H9 (cell line): ENCODE measurements at places on chromosomes 3 and 15. TPM values are rescaled to one million over a fixed set of nuclear protein-coding genes. Genes with fewer than 3 reads are reported as not detected.

DNA sequence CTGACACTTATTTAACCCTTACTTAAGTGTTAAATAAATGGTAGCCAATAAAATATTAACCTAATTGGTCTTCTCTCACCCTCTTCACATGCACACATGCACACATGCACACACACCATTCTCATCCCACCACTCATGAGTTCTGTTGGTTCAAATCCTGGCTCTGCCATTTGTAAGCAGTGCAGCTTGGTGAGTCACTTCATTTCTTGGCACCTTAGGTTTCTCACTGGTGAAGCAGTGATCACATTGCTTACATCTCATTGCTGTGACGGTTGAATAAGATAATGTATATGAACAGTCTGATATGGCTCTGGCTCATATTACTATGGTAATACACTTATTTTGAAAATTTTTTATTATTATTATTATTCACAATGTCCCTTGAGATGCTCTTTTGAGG is 33.8 kb downstream of the RIOX2 start:
- H3K4me1 ChIP-seq, result no peaks in the 10 kb centered on the region
- peaks cover 7% of the 10 kb centered on the region for H3K36me3 ChIP-seq
- H3K27me3 ChIP-seq, result no peaks in the 10 kb centered on the region
- H3K4me3 ChIP-seq, result no peak overlapping the region

DNA sequence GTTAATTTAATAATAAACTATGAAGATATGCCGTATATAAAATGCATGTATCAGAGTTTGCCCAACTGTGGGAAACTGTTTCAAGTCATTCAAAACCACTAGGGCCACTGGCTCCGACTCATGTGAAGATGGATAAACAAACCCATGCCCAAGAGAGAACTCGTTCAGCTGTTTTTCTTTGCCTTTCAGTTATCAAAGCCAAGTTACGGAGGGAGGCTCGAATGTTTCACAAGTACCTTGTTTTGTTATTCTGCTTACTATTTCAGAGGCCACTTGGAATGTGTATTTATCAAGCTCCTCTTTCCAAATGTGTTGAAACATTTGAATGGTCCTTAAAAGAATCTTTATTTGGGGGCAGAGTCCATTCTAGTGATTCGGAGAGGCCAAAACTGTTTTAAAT is 82.1 kb downstream of the DUT start:
- H3K27me3 ChIP-seq, result no peaks in the 10 kb centered on the region
- H3K4me3 ChIP-seq, result no peak overlapping the region
- DNase-seq, result no peak
- H3K36me3 ChIP-seq, result no peaks in the 10 kb centered on the region
- no peak overlapping the region for H3K27ac ChIP-seq

- H3K27ac ChIP-seq, result no peak overlapping the region
- H3K4me1 ChIP-seq, result no peaks in the 10 kb centered on the region
- H3K36me3 ChIP-seq, result no peaks in the 10 kb centered on the region
Observed at GRCh38 chr15:48021336-48022086, 99.3 kb upstream of the SLC24A5 start.

- H3K27ac ChIP-seq, result no peak overlapping the region
- H3K36me3 ChIP-seq, result no peaks in the 10 kb centered on the region
- H3K27me3 ChIP-seq, result no peaks in the 10 kb centered on the region
Observed at GRCh38 chr3:143216709-143217182, 97.2 kb downstream of the CHST2 start.

DNA sequence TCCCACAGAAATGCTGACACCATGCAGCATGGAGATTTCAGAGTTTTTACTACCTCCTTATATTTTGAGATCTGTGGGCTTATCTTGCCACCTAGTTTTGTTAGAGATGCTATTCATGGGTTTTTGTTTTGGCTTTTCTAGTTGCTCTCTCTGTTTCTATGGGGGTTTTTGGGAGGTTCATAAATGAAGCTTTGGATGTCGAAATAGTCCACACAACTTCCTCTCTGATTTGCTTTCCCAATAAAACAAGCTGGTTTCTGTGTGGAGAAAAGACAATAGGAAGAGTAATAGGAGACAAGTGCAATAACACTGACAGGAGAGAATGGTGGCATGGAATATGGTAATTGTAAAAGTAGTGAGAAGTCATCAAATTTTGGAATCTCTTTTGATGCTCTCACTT is 106.8 kb upstream of the GPR149 start:
- no peak overlapping the region for H3K4me3 ChIP-seq
- DNase-seq, result no peak
- H3K36me3 ChIP-seq, result no peaks in the 10 kb centered on the region
- no peak overlapping the region for H3K27ac ChIP-seq
- no peaks in the 10 kb centered on the region for H3K27me3 ChIP-seq
- H3K4me1 ChIP-seq, result no peaks in the 10 kb centered on the region

DNA sequence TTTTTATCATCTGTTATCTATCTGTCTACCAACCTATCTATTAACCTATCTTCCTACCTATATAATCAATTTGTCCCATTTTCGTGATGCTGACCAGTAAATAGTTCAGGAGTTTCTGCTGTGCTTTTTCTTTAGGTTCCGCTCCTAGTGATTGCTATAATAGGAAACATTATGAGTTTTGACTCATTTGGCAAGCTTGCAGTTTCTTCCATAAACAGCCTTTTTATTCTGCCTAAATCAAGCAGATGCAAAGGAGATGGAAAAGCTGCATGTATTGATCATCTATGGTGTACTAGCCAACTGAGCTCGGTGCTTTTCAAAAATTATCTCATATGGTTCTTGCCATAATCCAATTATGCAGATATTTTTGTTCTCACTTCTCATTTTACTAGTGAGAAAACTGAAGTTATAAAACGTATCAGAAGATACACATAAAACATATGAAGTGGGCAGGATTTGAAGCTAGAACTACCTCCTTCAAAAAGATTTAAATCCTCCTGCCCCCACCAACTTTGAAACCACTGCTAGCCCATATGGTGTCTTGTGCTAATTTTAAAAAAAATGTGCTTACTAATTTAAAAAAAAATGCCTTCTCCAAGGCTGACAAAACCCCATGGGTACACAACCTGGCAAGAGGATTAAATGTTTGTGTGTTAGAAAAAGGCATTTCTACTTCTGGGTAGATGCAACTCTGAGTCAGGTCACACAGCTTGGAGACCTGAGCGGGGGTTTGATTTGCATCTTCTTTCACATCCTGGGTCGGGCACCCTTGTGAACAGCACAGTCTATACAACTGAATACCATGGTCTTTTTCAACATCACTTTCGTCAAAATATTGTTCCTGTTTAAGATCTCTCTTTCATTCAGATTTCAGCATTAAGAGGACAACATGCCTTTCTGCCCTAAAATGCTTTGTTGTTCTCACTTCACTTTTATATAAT is 267.0 kb downstream of the CHL1 start:
- H3K4me1 ChIP-seq, result no peaks in the 10 kb centered on the region; the same call in 1 of the 2 replicates
- H3K27me3 ChIP-seq, result no peaks in the 10 kb centered on the region
- no peak overlapping the region for H3K27ac ChIP-seq
- H3K36me3 ChIP-seq, result no peaks in the 10 kb centered on the region
- DNase-seq, result no peak

The NMD3 gene
- total RNA-seq, result 55.5 and 55.6 TPM in 2 replicates

The DYNLT2B gene
- total RNA-seq, result 12.4 and 14.1 TPM in 2 replicates

The PRR23A gene
- total RNA-seq, result not detected in 2 replicates
